Fibroblast of lung (primary cell): ENCODE measurements at places on chromosomes 7 and 10.

DNA sequence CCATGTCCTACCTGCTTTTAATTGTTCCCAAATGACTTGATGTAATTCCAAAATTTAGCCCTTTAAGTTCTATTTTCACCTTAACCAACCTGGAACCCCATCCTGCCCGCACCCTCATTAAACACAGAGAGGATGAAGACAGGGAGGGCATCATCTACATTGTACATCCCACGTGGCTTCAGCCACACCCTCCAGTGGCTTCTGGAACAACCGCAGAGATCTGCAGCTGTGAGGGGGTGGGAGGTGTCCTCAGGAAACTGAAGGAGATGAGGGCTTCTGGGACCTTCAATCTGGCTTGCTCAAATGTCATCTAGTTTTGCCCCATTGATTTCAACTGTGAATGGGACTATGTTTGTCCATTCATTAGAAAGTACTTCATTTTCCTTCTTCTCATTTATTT, 39.0 kb downstream of the AKR1B1 start:
- no peaks in the 10 kb centered on the region for H3K36me3 ChIP-seq
- H3K27ac ChIP-seq, result no peak overlapping the region
- H3K4me3 ChIP-seq, result no peak overlapping the region
- H3K4me1 ChIP-seq, result no peaks in the 10 kb centered on the region
- H3K27me3 ChIP-seq, result no peaks in the 10 kb centered on the region

DNA sequence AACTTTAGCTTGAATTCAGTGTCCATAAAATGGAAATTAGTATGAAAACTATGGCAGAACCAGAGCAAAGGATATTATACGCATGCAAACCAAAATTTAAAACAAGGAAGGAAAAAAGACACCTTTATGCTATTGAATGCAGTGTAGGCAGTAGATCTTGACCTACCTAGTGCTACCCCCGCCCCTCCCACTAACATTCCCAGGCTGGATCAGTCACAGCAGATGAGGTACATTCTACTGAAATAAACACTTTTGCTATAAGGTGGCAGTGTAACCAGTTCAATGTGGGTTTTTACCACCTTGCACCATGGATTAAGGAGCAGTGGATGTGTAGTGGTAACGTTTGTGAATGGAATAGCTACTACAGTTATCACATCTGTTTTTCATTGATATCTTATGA, 27.9 kb downstream of the SRI start:
- no peaks in the 10 kb centered on the region for H3K4me1 ChIP-seq
- DNase-seq, result no peak
- H3K27me3 ChIP-seq, result no peaks in the 10 kb centered on the region
- no peak overlapping the region for H3K27ac ChIP-seq
- no peaks in the 10 kb centered on the region for H3K36me3 ChIP-seq

- no peaks in the 10 kb centered on the region for H3K27me3 ChIP-seq
- no peaks in the 10 kb centered on the region for H3K4me1 ChIP-seq
- no peaks in the 10 kb centered on the region for H3K36me3 ChIP-seq
- peak; percentile 28 for DNase-seq
Measured at GRCh38 chr7:85176197-85176596, 10.7 kb downstream of the SEMA3D start.

GRCh38 chr7:77441046-77441445, 24.9 kb upstream of the GSAP start:
- peaks cover 7% of the 10 kb centered on the region for H3K4me1 ChIP-seq
- H3K27me3 ChIP-seq, result no peaks in the 10 kb centered on the region
- no peak overlapping the region for H3K27ac ChIP-seq
- DNase-seq, result no peak

DNA sequence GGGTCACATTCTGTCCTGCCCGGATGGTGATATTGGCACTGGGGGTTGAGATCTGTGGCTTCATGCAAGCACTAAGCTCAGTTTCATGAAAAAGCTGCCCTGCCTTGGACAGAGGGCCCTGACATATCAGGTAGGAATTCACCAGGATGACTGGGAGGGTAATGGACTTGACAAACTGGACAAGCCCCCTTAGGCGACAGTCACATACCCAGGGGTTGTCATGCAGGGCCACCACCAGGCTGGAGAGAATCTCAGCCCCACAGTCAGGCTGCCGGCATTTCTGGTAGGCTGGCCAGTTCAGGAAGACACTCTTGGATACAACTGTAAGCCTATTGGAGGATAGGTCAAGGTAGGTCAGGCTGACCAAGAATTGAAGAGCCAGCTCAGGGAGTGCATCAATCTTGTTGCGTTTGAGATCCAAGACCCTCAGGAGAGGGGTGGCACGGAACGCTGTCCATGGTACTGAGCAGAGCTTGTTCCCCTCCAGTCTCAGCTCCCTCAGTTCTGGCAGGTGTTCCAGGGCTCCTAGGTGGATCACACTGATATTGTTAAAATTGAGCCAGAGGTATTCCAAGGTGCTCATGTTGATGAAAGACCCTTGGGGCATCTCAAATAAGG, 824 bp downstream of the LRIT2 start:
- H3K4me1 ChIP-seq, result no peaks in the 10 kb centered on the region
- DNase-seq, result no peak
- H3K27me3 ChIP-seq, result no peaks in the 10 kb centered on the region
- H3K36me3 ChIP-seq, result no peaks in the 10 kb centered on the region
- H3K4me3 ChIP-seq, result no peak overlapping the region
- H3K27ac ChIP-seq, result no peak overlapping the region

- H3K27ac ChIP-seq, result no peak overlapping the region
- H3K4me3 ChIP-seq, result no peak overlapping the region
- H3K27me3 ChIP-seq, result no peaks in the 10 kb centered on the region
- no peaks in the 10 kb centered on the region for H3K36me3 ChIP-seq
Measured at GRCh38 chr7:105790996-105791395, 85.4 kb downstream of the ATXN7L1 start.

- H3K4me1 ChIP-seq, result no peaks in the 10 kb centered on the region
- H3K4me3 ChIP-seq, result no peak overlapping the region
Measured at GRCh38 chr7:73394422-73394821, 39.2 kb upstream of the FZD9 start.

DNA sequence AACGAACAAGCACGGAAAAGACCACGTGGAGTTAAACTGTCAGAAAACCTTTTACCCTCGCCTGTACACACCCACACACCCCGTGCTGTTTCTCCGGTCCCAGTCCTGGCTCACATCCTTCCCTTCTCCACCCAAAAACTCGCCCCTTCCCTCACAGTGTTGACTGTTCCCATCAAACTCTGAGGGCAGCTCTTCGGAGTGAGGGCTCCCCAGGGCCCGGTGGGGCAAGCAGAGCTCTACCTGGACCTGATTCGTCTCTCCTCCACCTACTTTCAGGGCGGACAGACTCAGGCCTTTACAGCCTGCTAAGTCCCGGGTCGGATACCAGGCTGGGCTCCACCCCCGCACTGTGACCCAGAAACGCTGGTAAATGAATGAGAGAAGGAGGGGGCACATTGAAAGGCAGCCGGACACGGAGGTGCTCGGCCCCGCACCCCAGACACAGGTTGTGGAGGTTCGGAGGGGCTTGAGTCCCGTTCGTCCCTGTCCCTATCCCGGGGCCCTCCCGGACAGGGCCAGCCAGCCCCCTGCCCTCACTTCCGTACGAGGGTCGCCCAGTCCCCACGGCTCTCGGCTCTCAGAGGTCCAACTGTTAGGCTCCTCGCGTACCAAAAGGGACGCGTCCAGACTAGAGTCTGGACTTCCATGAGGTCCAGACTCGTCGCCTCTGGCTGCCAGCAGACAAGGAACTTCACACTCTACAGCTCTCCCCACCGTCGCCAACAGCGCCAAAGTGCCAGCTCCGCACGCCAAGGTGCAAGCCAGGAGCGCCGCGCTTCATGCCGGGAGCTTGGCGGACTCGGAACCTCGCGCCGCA, 31.7 kb upstream of the ASL start:
- no peaks in the 10 kb centered on the region for H3K36me3 ChIP-seq
- peak overlapping the region; percentile 29 for H3K4me3 ChIP-seq
- H3K4me1 ChIP-seq, result peaks cover 5% of the 10 kb centered on the region

GRCh38 chr10:12214763-12215218, 18.8 kb downstream of the CDC123 start:
- H3K36me3 ChIP-seq, result peaks cover 7% of the 10 kb centered on the region
- peaks cover 4% of the 10 kb centered on the region for H3K4me1 ChIP-seq
- peak; percentile 71 for DNase-seq
- peak overlapping the region; percentile 34 for H3K27ac ChIP-seq
- H3K27me3 ChIP-seq, result no peaks in the 10 kb centered on the region
